ENCODE measurements at places on chromosomes 7 and 10.

DNA sequence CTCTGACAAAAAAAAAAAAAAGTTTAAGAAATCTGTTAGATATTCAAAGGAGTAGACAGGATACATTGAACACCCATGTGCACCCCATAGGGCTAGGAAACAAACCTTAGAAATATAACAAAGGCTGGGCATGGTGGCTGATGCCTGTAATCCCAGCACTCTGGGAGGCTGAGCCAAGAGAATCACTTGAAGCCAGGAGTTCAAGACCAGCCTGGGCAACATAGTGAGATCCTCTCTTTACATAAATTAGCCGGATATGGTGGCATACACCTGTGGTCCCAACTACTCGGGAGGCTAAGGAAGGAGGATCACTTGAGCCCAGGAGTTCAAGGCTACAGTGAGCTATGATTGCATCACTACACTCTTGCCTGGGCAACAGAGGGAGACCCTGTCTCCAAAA is 15.3 kb downstream of the CLIP2 start:
- DNase-seq = no peak

DNA sequence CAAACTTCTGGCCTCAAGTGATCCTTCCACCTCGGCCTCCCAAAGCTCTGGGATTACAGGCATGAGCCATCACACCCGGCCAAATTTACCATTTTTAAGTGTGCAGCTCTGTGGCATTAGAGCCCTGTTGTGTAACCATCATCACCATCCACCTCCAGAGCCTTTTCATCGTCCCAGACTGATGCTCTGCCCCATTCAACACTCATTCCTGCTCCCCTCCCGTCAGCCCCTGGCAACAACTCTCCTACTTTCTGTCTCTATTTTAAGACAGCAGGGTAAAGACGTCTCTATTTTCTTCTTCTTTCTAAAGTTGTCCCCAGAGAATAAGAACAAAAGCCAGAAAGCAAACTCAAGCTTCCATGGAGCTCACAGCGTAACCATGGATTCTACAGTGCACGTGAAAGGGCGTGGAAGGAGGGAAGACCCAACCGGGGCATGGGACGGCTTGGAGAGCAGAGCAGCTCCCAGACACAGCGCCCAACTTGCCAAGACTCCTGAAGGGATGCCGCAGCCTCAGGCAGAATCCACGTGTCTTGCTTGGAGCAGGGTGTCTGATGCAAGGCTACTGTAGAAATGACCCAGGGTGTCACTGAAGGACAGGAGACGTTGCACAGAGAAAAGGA is 42.7 kb upstream of the PITRM1 start:
- DNase-seq = no peak

GRCh38 chr10:21497177-21497807 is 28.2 kb downstream of the SKIDA1 start:
- DNase-seq = peak; percentile 42

DNA sequence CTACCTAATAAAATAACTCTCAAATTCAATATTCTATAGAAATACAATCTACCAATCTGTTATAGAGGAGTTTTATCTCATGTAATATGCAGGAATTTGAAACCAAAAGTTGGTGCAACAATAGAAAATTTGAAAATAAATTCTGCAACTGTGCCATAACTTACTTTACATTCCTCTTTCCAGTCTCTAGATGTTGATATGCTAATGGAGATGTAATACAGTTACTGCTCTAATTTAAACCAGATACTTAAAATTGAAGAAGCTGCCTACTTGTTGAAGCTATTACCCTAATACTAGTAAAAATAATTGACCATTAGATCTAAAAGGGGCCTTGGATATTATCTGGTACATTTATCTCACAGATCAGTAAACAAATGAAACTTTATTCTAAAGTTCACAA is 1.4 kb downstream of the ENKUR start:
- no peak for DNase-seq

- DNase-seq = no peak
Observed at GRCh38 chr10:70512149-70512639, 33.6 kb downstream of the PALD1 start.

DNA sequence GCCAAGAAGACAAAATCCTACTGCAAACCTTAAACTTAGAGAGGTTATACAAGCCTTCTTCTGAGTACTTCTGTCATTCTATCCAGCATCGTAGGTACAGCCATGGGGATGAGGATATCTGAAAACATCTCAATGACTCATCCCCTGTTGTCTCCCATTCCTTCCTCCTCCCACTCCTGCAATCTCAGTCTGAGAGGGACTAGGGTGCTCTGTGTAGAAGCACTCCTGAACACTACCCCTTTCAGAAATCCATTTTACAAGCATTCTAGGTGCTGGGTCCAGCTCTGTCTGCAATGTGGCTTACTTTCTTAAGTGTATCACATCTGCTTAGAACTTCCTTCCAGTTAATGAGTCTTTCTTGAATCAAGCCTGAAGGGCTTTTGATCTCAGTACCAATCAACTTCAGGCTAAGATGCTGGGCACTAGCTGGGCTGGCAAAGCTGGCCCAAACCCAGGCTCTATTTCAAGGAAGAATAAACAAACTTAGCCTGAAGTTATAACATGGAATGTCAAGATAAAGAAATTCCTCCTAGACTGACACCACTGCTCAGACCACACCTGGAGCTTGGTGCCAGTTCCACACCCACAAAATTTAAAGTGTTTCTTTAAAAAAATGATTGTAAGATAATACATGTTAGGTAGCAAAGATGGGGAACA is 270.3 kb upstream of the AOAH start:
- DNase-seq = no peak

DNA sequence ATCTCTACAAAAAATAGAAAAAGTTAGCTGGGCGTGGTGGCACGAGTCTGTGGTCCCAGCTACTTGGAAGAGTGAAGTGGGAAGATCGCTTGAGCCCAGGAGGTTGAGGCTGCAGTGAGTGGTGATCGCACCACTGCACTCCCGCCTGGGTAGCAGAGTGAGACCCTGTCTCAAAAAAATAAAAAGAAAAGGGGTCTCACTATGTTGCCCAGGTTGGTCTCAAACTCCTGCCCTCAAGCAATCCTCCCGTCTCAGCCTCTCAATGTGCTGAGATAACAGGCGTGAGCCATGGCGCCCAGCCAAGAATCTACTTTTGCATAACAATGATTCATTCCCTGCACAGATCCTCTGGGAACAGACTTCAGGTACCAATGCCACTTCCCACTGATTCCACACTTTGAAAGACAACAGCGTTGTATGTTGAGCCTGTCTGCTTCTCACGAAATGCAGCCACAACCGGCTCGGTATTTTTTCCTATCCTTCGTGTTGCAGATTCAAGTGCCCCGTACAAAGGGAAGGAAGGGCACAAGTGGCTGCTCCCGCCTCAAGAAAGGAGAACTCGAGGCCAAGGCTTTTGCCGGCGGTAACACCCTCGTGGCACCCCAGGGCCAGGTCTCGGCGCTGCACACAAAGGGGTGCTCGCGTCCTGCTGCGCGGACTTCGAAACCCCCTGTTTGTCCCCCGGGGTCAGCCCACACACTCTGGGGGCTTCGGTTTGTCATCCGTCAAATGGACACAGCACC is 745 bp downstream of the DAGLB start:
- peak; percentile 80 for DNase-seq

DNA sequence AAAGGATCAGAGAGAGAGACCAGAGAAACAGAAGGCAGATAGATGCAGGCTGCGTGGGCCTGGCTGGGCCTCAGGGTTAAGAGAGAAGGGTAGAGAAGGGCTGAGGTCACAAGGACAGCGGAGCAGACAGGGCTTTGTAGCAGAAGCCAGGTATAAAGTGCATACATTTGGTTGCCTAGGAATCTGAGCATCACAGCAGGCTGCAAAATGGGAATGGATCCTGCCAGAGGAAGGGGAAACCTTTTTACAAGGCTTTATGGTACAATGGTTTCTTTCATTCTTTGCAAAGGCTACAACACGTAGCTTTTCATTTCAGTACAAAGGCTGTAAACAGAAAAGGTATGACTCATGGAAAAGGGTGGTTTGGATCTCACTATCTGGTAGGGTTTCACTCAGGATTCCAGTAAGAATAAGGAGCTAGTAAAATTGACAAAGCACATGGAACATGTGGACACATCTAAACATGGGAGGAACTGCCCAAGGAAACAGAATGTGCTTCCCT is 275.1 kb downstream of the DOCK4 start:
- DNase-seq = no peak

- DNase-seq = peak; percentile 67
Observed at GRCh38 chr7:102305414-102306268, 19.0 kb downstream of the SH2B2 start.

DNA sequence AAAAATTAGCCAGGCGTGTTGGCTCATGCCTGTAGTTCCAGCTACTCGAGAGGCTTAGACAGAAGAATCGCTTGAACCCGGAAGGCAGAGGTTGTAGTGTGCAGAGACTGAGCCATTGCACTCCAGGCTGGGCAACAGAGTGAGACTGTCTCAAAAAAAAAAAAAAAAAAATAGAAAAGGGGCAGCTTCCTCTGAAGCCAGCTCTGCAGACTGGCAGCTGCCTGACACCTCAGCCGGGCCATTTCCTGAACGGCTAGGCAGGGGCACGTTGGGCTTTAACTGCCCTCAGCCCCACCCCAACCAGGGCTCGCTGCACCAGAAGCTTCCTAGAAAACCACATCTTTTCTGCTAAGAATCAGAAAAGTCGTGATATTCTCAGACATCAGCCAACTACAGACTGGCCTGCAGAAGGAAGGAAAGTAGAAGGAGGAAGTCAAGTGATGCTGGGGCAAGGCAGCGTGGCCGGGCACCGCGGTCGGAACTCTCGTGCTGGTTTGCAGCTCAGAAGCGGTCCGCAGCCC is 38.0 kb downstream of the PRKAG2 start:
- DNase-seq = peak; percentile 71

DNA sequence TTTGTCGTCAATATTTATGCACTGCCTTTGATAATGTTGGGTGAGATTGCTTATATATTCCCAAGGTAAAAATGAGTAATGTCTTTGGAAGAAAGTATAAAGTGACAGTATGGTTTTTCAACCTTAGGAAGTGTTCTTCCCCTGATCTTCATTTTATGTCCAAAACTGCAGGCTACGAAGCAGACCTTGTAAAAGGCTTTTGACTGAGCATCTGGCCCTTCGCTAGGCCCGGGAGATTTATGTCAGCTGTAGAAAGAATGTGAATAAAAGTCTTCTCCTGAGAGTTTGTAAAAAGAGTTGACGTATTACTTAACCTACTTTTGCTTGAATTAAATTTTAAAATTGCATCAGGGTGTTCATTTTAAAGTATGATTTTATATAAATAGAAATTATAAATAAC is 116.8 kb downstream of the CPED1 start:
- no peak for DNase-seq

GRCh38 chr7:7554649-7555575 is 11.8 kb upstream of the MIOS start:
- peak; percentile 62 for DNase-seq

DNA sequence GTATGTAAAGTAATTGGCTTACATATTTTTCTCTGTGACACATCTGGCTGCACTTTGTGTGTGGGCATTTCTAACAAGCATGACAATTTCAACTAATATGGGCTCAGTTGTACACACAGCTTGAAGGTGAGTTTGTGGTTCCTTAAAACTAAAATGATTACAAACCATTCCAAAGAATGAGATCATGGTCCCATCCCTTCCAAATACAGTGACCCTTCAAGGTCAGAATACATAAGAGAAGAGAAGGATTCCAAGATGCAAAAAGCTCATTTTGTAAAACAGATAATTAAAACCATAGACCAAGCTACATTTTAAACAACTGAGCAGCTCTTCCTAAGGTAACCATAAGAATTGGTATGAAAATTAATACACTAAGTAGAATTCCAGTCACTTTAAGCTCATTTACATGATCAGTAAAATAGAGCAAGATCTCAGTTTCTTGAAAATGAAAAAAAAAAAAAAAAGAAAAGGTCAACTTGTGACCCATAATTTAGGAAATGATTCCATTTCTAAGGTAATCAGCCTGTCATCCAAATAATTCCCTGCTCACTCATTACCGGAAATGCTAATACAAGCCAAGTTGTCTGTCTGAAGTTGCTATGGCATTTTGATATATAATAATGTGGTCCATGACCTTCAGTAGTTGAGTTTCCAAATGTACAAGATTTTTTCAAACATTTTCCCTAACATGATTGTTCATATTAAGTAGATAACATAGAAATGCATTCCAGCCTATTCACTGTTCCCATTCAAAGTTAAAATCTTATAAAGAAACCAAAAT is 688.5 kb downstream of the PARD3 start:
- DNase-seq = no peak

- no peak for DNase-seq
Observed at GRCh38 chr10:94183666-94184264, 179.0 kb downstream of the NOC3L start.

GRCh38 chr10:133131734-133132472 is 28.1 kb upstream of the KNDC1 start:
- no peak for DNase-seq

- DNase-seq = no peak
Observed at GRCh38 chr10:98316170-98316569, 48.2 kb upstream of the LOXL4 start.

- no peak for DNase-seq
Observed at GRCh38 chr10:19290770-19291169, 242.2 kb downstream of the MALRD1 start.

DNA sequence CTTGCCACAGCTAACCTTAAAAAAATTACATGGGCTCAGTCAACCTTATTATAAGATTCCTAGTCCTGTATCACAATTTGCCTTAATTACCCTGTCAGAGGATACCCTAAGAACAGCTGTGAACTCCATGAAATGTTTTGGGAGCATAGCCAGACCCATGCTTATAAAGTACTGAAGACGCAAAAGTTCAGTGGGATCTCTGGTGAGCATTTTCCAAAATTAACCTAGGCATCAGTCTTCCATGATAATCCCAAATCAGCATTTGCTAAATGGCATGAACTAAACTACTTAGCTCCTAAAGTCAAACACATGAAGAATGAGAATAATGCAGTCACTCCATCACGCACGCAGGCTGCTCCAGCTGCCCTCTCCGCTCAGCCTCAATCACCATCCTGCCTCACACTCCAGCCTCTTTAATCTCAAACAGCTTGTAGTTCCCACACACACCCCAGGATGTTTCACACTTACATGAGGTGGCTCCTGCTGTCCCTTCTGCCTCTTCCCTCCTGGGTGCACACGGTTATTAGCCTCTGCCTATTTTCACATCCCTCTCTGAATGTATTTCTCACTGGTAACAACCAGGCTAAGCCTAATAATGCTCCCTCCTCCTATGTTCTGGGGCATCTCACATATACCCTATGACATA is 15.3 kb downstream of the IGF2BP3 start:
- DNase-seq = no peak
